Cardiac septum (tissue), 1 donor: ENCODE measurements at places on chromosomes 3 and 15. TPM values are rescaled to one million over a fixed set of nuclear protein-coding genes. Genes with fewer than 3 reads are reported as not detected.

Gene CCDC39
- total RNA-seq, result not detected

Gene NTRK3
- total RNA-seq, result 3.7 TPM

Gene P2RY13
- 0.46 TPM for total RNA-seq

Gene B4GALT4
- total RNA-seq, result 13.2 TPM

Gene TNFAIP8L3
- total RNA-seq, result 4.8 TPM

- DNase-seq, result no peak
Measured at GRCh38 chr3:23900744-23901143, 16.0 kb downstream of the NKIRAS1 start.

GRCh38 chr3:169668072-169668956 lies 4.8 kb upstream of the MECOM start:
- DNase-seq, result no peak

- DNase-seq, result no peak
Measured at GRCh38 chr3:133419151-133419909, 19.5 kb downstream of the BFSP2 start.

- no peak for DNase-seq
Measured at GRCh38 chr3:101689286-101689685, 2.8 kb upstream of the RPL24 start.

DNA sequence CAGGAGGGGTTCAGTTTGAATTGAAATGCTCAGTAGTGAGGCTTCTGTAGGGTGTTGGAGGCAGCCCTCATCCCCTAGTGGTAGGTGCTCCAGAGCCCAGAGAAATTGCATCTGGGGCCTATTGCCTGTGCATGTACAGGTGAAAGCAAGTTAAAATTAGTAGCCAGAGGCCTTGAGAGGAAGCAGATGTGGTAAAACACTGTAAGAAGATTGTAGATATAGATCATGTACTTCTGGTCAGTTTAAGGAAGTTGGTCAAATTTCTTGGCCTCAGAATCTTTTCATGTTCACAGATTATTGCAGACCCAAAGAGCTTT lies 34.6 kb downstream of the IGSF10 start:
- DNase-seq, result no peak

GRCh38 chr3:81974751-81975150 lies 213.3 kb upstream of the GBE1 start:
- no peak for DNase-seq

- DNase-seq, result no peak
Measured at GRCh38 chr3:141452045-141452444, 34.8 kb upstream of the RASA2 start.

GRCh38 chr3:64693031-64693430 lies 5.2 kb upstream of the ADAMTS9 start:
- no peak for DNase-seq
